ENCODE measurements at places on chromosomes 12 and 14.

DNA sequence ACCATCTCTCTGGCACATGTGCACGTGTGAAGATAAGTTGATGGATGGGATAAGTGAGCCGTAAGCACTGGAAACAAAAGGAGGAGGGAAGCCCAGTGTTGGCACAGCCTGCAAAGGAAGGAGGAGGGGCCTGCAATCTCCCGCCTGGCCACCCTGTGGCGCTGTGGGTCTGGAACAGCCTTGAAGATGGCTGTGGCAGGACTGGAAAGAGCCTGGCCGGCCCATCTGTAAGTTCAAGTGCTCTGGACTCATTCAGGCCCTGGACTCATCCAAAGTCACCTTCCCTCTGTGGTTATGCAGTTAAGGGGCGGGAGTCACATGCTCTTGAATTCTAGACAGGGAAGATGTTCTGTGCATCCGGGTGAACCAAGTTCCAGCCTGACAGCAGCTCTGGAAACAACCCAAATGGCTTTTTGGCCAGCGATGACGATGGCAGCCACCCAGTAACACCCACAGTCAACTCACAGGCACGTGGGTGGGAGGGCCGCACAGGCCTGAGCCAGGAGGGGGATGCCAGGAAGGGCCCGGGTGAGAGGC is 50.4 kb downstream of the CHGA start:
- no peak for DNase-seq

DNA sequence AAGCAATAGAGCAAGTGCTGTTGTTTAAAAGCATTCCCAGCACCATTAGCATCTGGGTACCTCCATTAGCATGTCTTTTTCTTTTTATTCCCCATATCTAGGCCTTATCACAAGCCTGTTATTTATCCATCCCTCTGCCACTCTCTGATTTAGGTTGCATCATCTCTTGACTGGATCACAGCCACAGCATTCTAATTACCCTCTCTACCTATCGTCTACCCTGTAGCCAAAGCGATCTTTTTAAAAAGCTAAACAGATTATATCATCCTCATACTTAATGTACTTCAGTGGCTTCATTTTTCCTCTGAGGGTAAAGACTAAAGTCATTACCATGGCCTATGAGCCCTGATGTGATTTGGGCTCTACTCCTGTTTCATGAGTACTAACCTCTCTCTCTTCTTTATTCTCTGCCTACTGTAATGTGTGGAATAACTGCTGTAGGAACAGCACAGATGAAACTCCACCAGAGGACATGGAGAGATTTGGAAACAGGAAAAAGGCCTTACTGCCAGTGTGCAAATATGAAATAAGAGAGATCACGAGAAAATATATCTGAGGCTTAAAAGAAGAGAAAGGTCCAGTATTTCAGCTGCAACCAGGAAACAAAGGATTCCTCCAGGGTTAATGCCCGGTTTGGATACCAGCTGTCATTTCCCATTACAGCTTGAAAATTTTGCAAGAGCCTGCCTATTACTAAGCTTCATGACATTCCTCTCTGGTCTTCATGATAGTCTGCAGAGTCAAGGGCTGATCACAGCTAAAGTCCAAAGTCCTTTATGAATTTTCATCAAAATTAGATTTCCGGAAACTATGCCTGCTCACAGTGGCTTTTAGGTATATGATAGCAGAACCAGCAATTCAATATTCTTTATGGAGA is 422.5 kb upstream of the PDE3A start:
- no peak for DNase-seq

- no peak for DNase-seq
These were observed 2.0 kb upstream of the SLC2A3 start for GRCh38 chr12:7937833-7938506.

DNA sequence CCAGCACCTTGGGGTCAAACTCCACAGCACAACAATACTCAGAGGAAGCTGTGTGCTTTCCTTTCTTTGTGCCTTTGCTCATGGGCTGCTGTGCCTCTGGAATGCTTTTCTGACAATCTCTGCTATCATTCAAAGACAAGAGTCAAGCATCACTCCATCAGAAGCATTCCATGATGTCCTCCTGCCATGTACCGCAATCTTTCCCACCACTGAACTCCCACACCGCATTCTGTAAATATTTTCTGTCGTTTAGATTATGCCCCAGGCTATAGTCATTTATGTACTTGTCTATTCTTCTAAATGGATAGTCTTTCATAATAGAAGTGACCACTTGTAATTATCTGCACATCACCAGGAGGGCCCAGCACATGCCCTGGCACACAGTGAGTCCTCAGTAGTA is 327.8 kb downstream of the PDZRN4 start:
- no peak for DNase-seq

GRCh38 chr12:124917841-124918621 is 3.6 kb upstream of the UBC start:
- no peak for DNase-seq

DNA sequence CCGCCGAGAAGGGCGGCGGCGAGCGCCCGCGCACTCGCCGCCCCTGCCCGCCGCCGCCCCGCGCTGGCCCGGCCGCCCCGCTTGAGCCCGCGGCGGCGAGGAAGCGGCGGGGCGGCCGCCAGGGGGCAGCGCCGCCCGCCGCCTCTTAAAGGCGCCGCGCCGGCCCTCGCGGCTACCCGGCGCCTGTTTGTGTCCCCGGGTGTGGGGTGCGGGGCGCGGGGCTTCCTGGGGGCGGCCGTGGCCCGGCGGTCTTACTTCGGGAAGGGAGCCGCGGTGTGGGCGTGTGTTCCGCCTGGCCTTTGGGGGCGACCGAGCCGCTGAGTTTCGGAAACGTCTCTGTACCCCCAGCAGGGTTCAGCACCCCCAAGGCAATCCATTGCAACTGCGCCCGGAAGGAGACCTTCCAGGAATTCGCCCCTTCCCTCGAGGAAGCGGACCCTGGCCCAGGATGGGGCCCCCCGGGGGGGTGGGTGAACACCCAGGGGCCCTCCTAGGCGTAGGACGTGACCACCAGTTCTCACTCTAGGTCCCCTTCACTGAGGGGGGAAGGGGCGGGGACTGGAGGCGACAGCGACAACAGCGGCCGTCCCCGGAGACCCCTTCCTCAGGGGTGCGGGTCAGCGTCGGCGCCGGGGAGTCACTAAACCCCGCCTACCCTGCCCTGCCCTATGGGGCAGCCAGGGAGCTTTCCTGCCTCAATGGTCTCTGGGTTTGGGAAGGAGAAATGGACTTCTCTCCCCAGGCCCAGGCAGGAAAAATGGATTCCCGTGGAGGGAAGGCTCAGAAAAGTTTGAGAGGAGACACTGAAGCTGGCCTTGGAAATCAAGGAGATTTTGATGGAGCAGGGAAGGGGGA is at the start of gene ITPK1:
Gene ITPK1, minus strand, starts transcription at position 105 of the 855 bp plus-strand sequence. CDS start 762 bp downstream, outside the sequence.
- DNase-seq: peak; percentile 60

GRCh38 chr14:64960762-64961276 is 11.3 kb downstream of the RAB15 start:
- DNase-seq: no peak

- DNase-seq: no peak
These were observed 143.7 kb downstream of the NOVA1 start for GRCh38 chr14:26454105-26454504.

GRCh38 chr12:124332058-124332672 is 37.3 kb downstream of the RFLNA start:
- DNase-seq: no peak

- no peak for DNase-seq
These were observed 1.1 kb downstream of the NCAPD2 start for GRCh38 chr12:6494968-6495367.

DNA sequence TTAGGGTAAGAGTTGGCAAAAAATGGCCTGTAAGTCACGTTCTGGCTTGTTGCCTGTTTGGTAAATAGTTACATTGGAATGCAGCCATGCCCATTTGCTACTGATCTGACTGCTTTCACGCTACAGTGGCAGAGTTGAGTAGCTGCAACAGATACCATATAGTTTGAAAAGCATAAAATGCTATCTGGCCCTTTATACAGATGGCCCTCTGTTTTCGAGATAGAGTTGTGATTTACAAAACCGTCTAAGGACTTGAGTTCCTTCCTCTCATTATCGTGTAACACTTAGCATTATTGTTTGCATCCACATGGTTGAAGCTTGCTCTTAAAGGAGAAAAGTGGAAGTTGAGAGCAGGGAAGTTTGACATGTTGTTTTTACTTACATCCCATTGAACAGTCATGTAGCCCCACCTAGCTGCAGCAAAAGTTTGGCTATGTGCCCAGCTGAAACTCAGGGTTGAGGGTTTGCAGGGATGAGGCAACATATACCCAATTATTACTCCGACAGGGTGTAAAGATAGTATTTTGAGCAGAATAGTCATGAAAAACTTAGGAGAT is 11.3 kb upstream of the SCFD1 start:
- no peak for DNase-seq

DNA sequence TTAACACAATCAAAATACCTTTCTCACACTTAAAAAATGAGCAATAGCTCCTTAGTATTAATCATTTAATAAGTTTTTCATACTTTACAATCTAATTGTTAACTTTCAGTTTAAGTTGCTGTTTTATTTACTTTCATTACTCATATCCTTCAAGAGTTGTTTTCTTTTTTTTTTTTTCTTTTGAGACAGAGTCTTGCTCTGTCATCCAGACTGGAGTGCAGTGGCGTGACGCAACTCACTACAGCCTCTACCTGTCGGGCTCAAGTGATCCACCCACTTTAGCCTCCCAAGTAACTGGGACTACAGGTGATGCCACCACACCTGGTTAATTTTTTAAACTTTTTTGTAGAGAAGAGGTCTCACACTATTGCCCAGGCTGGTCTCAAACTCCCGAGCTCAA is 16.1 kb downstream of the ZBTB1 start:
- no peak for DNase-seq

DNA sequence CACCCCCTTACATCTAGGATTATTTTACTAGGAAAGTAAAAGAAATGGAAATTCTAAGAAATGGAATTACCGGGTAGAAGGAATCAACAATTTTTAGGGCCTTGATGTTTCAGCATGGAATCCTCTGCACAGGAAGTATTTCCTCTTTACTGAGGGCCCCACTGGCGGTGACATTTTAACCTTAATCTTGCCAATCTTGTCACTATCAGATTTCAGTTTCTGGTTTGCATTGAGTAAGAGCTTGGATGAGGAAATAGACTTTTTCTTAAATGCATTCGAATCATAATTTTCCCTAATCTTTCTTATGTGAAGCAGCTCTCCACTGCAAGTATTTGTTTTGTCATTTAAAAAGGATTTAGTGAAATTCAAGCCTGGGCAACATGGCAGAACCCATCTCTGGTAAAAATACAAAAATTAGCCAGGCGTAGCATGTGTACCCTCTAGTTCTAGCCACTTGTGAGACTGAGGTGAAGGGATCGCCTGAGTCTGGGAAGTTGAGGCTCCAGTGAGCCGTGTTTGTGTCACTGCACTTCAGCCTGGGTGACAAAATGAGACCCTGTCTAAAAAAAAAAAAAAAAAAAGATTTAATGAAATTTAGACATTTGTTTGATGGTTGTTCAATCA is 40.7 kb downstream of the TPCN1 start:
- DNase-seq: no peak

GRCh38 chr12:43098766-43099550 is 453.0 kb downstream of the ADAMTS20 start:
- DNase-seq: no peak

DNA sequence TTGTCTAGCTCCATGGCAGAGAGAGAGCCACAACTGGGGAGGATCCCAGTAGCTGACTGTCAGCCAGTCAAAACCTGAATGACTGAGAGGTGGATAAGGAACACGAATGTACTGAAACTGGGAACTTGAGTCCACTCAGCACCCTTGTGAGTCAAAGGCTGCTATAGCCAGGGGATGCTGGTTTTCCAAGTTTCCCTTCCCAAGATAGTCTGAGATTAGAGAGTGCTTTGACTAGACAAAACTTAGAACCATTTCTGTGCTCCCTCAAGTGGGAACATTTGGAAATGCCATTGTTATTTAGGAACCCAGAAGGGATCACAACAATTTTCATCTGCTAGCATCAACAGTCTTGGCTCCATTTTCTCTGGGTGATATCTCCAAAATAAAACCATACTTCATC is 4.0 kb downstream of the PRKAG1 start:
- DNase-seq: no peak

DNA sequence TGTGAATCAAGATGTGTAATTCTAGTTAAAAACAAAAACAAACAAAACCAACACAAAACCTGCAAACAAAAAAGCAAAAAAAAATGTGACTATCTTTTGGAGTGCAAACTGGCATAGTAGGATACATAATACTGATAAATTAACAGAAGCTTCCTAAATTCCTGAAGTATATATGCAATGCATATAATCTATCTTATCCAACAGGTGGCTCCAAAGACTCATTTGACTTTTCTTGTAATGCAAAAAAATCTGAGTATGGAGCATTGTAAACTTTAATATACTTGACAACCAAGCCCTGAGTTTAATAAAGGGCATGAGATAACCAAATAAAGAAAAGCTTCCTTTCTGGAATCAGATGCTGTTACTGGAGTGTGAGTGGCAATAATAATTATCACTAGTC is 1003.6 kb downstream of the FSCB start:
- DNase-seq: no peak

DNA sequence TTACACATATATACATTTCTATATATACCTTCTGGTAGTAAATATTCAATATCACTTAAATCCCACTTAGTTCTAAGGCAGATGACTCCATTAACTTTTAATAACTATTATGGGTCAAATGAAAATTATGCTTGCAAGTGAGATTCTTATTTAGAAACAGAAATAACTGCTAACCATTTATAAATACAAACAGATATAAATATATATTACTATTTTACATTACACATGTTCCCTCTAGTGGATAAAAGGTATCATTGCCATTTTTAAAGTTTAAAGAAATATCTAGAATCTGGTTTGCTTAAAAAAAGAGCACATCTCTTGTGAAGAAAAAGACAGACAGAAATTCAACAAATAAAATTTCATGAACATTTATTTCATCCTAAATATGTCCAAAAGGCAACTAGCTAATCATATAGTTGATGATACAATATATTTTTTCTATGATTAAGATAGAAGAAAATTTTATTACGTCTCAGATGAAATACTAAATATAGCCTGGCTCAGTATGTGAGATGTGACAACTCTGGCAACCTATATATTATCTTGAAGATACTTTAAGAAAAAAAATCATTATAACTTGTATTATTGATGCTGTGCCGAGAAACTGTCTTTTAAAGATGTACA is 11.7 kb upstream of the RAD51AP1 start:
- no peak for DNase-seq

- no peak for DNase-seq
These were observed 106.0 kb downstream of the ITPR2 start for GRCh38 chr12:26726956-26727355.

DNA sequence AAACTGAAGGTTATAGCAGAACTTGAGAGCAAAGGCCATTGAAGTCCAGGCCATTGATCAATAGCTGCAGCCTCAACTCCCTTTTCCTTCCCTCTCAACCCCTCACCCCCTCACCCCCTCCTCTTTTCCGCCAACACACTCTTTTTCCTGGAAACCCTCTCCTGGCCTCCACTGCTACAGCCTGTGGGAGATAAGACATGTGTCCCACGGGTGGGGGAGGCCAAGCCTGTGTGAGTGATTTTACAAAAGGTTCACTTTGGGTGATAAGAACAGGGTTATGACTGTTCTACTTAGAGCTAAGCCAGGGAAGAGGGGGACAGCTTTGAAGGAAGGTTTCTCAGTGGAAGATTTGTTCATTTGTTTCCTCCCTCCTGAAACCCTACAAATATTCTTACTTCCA is 9.2 kb upstream of the FGF23 start:
- DNase-seq: no peak

Measured in activated naive CD4-positive, alpha-beta T cell treated with anti-CD3 and anti-CD28 coated beads, Interleukin-2, amount 50 U/mL, for 72 hours (primary cell).